ENCODE measurements at places on chromosomes 7 and 10. TPM values are rescaled to one million over a fixed set of nuclear protein-coding genes. Genes with fewer than 3 reads are reported as not detected.

The EPHB4 gene
- 29.7 TPM for total RNA-seq

The PLCE1 gene
- total RNA-seq: 100 TPM

The ENTPD7 gene
- 6.6 TPM for total RNA-seq

The C1GALT1 gene
- total RNA-seq: 10.8 TPM

The EPO gene
- not detected for total RNA-seq

The RP9 gene
- 2.0 TPM for total RNA-seq

The CDC14C gene
- not detected for total RNA-seq

The CPN1 gene
- total RNA-seq: not detected

DNA sequence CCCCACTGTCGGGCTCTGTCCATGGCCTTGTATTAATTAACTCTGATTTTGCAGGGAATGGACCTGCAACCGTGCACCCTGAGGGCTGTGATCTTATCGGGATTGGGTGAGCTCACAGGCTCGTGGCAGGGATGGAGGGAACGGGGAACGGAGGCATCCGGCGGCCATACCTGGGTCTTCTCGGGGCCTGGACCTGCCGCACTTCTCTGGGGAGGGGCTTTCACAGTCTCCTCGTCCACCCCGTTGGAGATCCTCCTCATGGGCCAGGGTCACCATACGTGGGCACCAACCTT, 57.5 kb upstream of the SHH start:
- no peaks in the 10 kb centered on the region for H3K27me3 ChIP-seq
- no peak overlapping the region for H3K4me3 ChIP-seq
- H3K36me3 ChIP-seq: no peaks in the 10 kb centered on the region
- no peaks in the 10 kb centered on the region for H3K4me1 ChIP-seq
- DNase-seq: no peak

- H3K27ac ChIP-seq: no peak overlapping the region
- H3K4me1 ChIP-seq: no peaks in the 10 kb centered on the region
- DNase-seq: no peak
- H3K27me3 ChIP-seq: no peaks in the 10 kb centered on the region
- H3K4me3 ChIP-seq: no peak overlapping the region
Observed at GRCh38 chr7:27299861-27300260, 57.3 kb downstream of the EVX1 start.

DNA sequence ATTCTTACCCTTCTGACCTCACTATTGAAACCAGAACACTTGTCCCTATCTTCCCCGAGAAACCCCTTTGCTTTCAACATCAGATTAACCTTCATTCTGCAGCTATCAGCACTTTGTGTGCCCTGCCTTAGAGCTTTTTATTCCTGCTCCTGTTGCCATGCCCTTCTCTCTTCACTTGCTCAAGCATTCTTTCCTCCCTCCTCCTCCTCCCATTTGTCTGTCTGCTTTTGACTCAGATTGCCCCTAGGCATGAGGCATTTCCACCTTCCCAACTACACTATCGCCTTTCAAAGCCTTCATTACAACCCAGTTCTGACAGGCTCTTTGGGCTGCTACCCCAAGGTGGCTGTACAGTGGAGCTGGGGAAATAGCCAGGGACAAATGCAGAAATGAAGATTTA, 143.3 kb downstream of the SLC25A13 start:
- peaks cover 12% of the 10 kb centered on the region for H3K36me3 ChIP-seq
- H3K27ac ChIP-seq: no peak overlapping the region
- H3K4me3 ChIP-seq: no peak overlapping the region
- DNase-seq: no peak
- H3K4me1 ChIP-seq: no peaks in the 10 kb centered on the region

DNA sequence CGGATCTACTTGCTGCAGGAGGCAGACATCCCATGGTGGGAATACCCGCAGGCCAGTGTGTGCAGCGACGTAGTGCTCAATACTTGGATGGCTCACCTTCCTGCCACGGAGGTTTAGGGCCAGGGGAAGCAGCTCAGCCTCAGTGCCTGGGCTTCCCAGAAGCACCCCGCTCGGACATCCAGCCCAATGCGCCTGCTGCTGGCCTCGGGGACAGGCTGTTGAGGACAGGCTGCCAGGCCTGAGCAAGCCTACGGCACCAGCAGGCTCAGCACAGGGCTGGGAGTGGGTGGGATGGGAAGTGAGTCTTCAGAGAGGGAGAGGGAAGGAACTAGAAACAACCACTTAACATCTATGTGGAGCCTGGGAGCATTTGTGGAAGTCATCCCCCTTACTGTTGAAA, 441.3 kb upstream of the MGMT start:
- peaks cover 39% of the 10 kb centered on the region for H3K27me3 ChIP-seq
- H3K4me1 ChIP-seq: no peaks in the 10 kb centered on the region
- no peak overlapping the region for H3K27ac ChIP-seq
- no peak overlapping the region for H3K4me3 ChIP-seq

GRCh38 chr10:49362596-49363260, 33.2 kb downstream of the DRGX start:
- no peak for DNase-seq
- no peak overlapping the region for H3K27ac ChIP-seq
- no peaks in the 10 kb centered on the region for H3K36me3 ChIP-seq
- no peaks in the 10 kb centered on the region for H3K27me3 ChIP-seq

DNA sequence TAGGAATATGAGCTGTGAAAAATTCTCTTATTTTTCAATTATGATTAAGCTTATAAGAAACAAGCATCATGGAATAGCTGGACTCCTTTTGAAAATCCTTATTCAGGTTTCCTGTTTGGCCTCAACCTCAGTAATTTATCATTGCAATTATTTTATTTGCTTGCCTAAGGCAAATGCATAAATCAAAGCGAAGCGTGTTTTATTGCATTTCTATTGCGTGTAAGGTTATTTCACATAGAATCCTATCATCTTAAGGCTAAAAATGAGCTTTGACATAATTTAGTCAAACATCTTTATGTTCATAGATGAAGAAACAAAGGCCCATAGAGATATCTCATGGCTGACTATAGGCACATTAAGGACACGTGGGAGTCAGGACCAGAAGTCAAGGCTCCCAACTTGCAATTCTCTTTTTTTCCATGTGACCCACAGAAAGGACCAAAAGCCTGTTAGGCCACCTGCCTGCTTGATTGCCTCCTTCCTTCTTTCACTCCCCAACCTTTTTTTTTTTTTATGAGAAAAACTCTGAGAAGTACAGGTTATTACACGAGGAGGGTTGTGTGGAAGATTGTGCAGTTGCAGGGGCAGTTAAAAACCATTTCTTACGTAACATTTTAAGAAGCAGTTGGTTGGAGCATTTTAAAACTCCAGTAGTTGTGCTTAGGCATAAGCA, 261.0 kb downstream of the HDAC9 start:
- no peaks in the 10 kb centered on the region for H3K27me3 ChIP-seq
- H3K27ac ChIP-seq: no peak overlapping the region

DNA sequence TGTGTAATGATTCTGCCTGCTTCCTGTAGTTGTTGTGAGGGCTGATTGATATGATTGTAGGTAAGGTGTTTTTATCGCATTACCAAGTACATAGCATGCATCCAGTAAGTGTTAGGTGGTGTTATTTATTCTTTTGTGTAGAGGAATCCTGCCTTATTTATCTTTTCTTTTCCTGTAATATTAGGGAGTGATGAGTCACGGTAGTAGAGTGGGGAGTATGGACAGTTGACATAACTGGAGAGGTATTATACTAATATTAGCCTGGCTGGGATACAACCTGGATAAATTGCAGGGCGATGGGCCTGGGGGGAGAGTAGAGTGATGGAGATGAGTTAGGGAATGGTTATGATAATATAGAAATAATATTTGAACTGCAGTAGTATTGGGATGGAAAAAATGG, 9.8 kb downstream of the SDK1 start:
- H3K36me3 ChIP-seq: no peaks in the 10 kb centered on the region
- H3K4me3 ChIP-seq: no peak overlapping the region
- H3K27me3 ChIP-seq: no peaks in the 10 kb centered on the region
- no peak for DNase-seq

GRCh38 chr10:35412900-35413491, 76.7 kb downstream of the CCNY start:
- no peak overlapping the region for H3K27ac ChIP-seq
- H3K27me3 ChIP-seq: no peaks in the 10 kb centered on the region
- no peak for DNase-seq
- H3K36me3 ChIP-seq: no peaks in the 10 kb centered on the region
- H3K4me3 ChIP-seq: no peak overlapping the region

- no peak overlapping the region for H3K4me3 ChIP-seq
- H3K27ac ChIP-seq: no peak overlapping the region
- peaks cover 11% of the 10 kb centered on the region for H3K27me3 ChIP-seq
- no peak for DNase-seq
- H3K4me1 ChIP-seq: no peaks in the 10 kb centered on the region
- H3K36me3 ChIP-seq: no peaks in the 10 kb centered on the region
Observed at GRCh38 chr7:20650782-20651181, 35.3 kb downstream of the ABCB5 start.

DNA sequence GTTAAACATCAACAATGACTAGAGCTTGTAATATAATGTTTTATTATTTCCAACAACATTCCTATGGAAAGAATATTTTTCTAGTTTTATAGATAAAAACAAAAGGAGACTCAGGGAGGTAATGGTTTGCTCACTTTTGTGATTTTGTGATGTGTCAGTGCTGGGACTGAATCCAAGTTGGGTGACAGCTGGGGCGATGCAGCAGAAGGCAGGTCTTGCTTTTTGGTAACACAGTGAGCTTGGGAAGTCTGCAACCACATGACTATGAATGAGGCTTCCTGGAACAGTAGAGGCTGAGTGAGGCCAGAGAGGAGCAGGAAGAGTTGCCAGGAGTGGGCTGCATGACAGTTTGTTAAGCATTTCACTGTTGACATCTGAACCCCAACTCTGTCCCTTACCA, 4.9 kb upstream of the YKT6 start:
- no peaks in the 10 kb centered on the region for H3K4me1 ChIP-seq
- peaks cover 10% of the 10 kb centered on the region for H3K27me3 ChIP-seq
- H3K27ac ChIP-seq: no peak overlapping the region

DNA sequence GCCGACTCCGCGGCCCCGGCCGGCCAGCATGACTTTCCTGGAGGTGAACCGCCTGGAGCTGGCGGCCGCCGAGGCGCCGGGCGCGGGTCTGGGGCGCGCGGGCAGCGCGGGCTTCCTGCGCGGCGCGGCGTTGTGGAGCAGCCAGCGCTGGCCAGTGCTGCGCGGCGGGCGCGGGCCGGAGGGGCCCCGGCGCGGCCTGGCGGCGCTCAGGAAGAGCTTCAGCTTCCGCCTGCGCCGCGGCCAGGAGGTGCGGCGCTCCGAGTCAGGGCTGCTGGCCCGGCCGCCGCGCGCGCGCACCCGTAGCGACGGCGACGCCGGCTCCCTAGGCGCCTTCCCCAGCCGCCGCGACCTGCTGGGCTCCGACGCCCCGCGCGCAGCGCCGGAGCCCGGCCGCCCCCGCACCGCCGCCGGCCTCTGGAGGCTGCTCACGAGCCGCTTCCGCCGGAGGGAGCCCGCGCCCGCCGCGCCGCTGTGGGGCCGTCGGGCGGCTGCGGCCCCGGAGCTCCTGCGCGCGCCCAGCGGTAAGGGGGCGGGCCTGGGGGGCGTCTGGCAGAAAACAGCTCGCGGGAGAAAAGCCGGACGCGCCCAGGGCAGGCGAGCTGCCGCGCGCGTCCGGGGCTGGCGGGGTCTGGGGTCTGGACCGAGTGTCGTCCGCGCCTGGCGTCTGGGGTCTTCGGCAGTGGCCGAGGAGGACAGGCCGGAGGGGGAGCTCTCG, 29.0 kb downstream of the AGAP3 start:
- H3K4me1 ChIP-seq: peaks cover 30% of the 10 kb centered on the region
- H3K4me3 ChIP-seq: peak overlapping the region; percentile 18
- no peaks in the 10 kb centered on the region for H3K36me3 ChIP-seq
- H3K27me3 ChIP-seq: no peaks in the 10 kb centered on the region

GRCh38 chr10:14360961-14361360, 30.2 kb upstream of the FRMD4A start:
- no peak overlapping the region for H3K27ac ChIP-seq
- H3K27me3 ChIP-seq: no peaks in the 10 kb centered on the region
- DNase-seq: no peak
- no peaks in the 10 kb centered on the region for H3K36me3 ChIP-seq

DNA sequence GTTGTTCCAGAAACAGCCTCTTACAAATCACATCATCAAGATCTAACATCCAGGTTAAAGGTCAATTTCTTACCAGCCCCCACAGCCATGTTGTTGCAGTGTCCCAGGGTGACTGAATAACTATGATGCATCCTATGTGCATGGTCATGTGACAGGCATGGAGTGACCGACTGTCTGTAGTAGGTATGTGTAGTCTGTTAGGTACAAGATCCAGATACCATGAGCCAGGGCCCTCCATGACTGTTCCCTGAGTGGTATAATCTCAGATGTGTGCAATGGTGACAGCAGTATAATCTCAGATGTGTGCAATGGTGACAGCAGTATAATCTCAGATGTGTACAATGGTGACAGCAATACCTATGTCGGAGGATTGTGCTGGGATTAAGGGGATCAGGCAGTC, 8.8 kb downstream of the CDHR3 start:
- H3K4me3 ChIP-seq: no peak overlapping the region
- no peak overlapping the region for H3K27ac ChIP-seq
- no peak for DNase-seq
- H3K27me3 ChIP-seq: no peaks in the 10 kb centered on the region
- no peaks in the 10 kb centered on the region for H3K4me1 ChIP-seq

DNA sequence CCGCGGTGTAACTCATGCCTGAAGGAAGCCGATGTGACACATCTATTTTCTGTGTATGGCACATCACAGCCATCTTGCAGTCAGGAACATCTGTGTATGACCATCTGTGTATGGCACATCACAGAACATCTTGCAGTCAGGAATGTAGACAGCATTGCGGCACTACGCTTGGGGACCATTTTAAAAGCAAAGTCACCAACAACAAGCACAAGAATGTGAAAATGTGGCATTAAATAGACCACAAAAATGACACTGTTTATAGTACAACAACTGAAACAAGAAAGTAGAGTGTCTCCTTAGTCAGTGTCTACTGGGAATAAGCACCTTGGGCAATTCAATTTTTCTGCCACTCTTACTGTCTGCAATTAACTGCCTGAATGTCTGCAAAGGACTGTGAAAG, 124.4 kb downstream of the HGF start:
- H3K4me1 ChIP-seq: no peaks in the 10 kb centered on the region
- no peak overlapping the region for H3K27ac ChIP-seq
- H3K36me3 ChIP-seq: no peaks in the 10 kb centered on the region
- no peak overlapping the region for H3K4me3 ChIP-seq

GRCh38 chr7:101817471-101818286, at the start of gene CUX1:
CUX1 (plus strand) TSS chr7:101817626; CDS start chr7:101817640, 14 bp downstream.
- DNase-seq: peak; percentile 59
- peaks cover 15% of the 10 kb centered on the region for H3K4me1 ChIP-seq
- H3K36me3 ChIP-seq: no peaks in the 10 kb centered on the region
- H3K4me3 ChIP-seq: peak within 1 kb of the TSS; percentile 86
- no peaks in the 10 kb centered on the region for H3K27me3 ChIP-seq

- H3K4me3 ChIP-seq: no peak overlapping the region
- no peaks in the 10 kb centered on the region for H3K36me3 ChIP-seq
- no peak overlapping the region for H3K27ac ChIP-seq
Observed at GRCh38 chr7:27484451-27484850, 178.2 kb downstream of the HIBADH start.

- peaks cover 60% of the 10 kb centered on the region for H3K27me3 ChIP-seq
- no peak for DNase-seq
- no peak overlapping the region for H3K4me3 ChIP-seq
- no peaks in the 10 kb centered on the region for H3K4me1 ChIP-seq
- H3K36me3 ChIP-seq: no peaks in the 10 kb centered on the region
Observed at GRCh38 chr10:131310551-131311401, 745 bp downstream of the TCERG1L start.

Data from transverse colon (tissue), 4 donors.